IMR-90 (cell line): ENCODE measurements at places on chromosomes 13 and 19. TPM values are rescaled to one million over a fixed set of nuclear protein-coding genes. Genes with fewer than 3 reads are reported as not detected.

DNA sequence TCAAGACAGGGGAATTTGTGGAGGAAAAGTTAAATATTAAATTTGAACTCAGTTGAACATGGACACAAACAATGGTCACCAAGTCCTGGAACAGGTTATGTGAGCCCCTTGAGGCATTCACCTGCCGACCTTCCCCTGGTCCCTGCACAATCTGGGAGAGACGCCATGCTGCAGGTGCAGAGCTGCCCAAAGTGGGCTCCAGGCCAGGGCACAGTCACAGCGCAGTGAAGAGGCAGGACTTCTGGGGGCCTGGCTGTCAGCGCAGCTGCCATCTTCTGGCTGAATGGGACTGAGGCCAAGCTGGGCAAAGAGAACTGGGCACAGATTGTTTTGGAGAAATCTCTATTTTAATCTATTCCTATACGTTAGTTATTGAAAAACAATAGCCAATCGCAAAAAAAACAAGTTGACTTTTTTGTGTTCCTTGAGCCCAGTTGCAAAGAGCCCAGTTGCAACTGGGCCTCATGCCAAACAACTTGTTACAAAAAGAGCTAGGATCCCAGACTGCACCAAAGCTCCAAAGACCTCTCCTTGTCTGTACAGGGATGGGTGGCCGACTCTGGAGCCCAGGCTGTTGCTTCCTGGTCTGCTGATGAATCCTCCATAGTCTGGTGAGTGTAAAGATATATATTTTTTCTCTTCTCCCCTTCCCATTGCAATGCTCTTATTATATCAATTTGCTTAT is 1.2 kb upstream of the ZNF626 start:
- DNase-seq, result no peak

- DNase-seq, result peak; percentile 38
Measured at GRCh38 chr13:100694722-100695508, 20.3 kb upstream of the TMTC4 start.

DNA sequence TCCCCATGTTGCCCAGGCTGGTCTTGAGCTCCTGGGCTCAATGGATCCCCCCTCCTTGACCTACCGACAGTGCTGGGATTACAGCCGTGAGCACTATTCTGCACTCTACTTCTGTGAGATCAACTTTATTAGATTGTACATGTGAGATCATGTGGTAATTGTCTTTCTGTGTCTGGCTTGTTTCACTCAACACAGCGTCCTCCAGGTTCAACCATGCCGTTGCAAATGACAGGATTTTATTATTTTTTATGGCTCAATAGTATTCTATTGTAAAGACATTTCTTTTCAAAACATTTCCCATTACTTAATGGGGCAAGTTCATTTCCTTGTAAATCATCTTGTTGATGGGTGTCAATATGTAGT is 1.5 kb upstream of the OBI1 start:
- no peak for DNase-seq

GRCh38 chr19:34838248-34838647 is 65.2 kb upstream of the ZNF599 start:
- DNase-seq, result no peak

- DNase-seq, result no peak
Measured at GRCh38 chr19:15463861-15464371, 428 bp downstream of the RASAL3 start.

DNA sequence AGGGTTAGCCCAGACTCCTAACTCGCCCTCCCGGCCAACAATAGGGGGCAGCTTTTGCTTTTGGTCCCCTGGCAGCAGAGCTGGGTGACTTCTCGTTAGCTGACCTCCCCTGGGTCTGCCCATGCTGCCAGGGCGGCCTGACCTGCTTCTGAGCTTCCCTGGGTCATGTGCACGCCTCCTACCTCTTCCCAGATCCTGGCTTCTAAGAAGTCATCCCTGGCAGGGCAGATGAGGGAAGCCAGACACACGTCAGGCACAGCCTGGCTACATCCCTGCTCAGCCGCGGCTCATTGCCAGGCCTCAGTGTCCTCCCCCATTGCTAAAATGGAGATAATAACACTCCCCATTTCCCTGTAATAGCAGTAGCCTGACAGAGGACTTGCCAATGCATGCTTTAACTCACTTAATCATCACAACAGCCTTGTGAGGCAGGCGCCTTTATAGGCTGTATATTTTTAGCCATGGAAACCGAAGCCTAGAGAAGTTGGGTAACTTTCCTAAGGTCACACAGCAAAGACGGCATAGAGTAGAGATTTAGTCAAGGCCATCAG is 2.1 kb downstream of the KCNK6 start:
- peak; percentile 27 for DNase-seq

GRCh38 chr13:94994506-94994905 is 282.2 kb upstream of the SOX21 start:
- DNase-seq, result no peak

The CCDC194 gene
- not detected in 2 replicates for total RNA-seq

The ADM5 gene
- 0.18 and 0.28 TPM in 2 replicates for total RNA-seq

- DNase-seq, result no peak
Measured at GRCh38 chr13:74847966-74848365, 634.0 kb downstream of the TBC1D4 start.

The WDR87 gene
- total RNA-seq, result not detected in 2 replicates

- no peak for DNase-seq
Measured at GRCh38 chr19:14174883-14175282, 31.1 kb downstream of the ADGRL1 start.

DNA sequence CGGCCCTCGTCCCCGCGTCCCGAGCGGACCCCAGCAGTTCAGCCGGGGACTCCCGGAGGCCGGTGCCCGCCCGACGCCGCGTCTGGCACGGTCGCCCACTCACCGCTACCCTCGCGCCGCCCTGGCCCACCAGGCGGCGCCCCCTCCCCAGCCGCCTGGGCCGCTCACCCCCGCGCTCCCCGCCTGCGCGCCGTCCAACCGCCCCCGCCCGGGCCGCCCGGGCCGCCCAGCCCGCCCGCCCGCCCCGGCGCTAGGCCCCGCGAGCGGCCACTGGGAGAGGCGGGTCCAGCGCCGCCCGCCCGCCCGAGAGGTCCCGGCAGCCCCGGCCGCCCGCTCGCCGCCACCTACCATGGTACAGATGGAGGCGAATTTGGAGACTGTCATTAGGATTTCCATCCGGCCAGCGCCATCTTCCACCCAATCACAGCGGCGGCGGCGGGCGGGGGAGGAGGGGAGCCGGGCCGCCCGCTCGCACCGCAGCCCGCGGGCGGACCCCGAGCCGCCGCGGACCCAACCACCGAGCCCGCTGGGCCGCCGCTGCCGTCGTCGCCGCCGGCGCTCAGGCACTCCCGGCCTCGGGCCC is at the start of gene USP12:
USP12 (minus strand) TSS at position 568 of the 583 bp plus-strand sequence; CDS start at position 396, 172 bp downstream.
- peak; percentile 22 for DNase-seq

- no peak for DNase-seq
Measured at GRCh38 chr19:29088761-29089160, 124.2 kb downstream of the UQCRFS1 start.

The EPSTI1 gene
- 0.90 and 1.1 TPM in 2 replicates for total RNA-seq

The WIZ gene
- total RNA-seq, result 0.90 and 1.1 TPM in 2 replicates

DNA sequence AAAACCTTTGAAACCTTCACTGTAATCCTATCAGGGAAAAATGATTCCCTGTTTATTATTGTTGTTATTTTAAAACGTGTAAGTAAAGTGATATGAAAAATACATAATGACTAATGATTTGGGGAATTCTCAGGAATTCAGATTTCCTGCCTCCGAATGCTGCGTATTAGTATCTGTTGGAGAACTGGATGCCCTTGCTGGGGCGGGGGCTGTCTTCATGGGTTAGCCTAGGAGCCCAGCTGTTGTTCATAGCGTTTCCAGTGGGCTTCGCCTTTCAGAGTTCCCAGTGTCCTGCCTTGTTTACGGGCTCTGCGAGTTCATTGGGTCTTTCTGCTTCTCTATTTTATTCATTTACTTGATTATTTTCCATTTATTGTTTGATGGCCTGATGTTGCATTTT is 18.4 kb downstream of the NAXD start:
- no peak for DNase-seq

DNA sequence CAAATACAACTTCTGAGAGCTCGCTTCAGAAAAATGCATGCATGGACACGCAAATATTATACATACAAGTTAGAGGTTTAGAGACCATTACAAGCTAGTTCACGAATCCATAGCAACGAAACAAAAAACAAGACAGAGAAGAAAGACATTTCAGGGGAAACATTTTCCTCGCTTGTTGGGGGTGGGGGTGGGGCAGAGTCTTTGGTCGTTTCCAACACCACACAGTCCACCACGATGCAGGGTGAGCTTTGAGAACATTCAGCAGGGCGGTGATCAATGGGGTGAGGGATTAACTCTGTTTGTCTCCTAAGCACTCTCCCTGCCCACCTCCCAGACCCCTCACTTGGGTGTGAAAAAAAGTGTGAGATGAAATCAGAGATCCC is 651 bp downstream of the OXGR1 start:
- DNase-seq, result no peak

The SULT2B1 gene
- not detected in 2 replicates for total RNA-seq

- DNase-seq, result no peak
Measured at GRCh38 chr19:56748378-56748777, 76.8 kb upstream of the ZNF835 start.

DNA sequence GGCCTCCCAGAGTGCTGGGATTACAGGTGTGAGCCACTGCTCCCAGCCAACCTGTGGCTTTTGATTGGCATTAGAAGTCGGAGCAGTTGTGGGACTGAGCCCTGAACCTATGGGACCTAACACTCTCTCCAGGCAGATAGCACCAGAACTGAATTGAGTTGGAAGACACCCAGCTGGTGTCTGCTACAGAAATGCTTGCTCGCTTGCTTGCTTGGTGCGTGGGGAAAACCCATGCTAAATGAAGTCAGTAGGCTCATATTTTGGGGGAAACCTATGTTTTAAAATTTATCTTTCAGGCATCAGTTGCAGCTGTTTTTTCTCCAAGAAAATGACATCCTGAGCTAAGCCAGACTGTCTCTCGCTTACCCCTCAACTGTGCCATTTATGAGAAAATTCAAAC is 158.5 kb upstream of the RFC3 start:
- no peak for DNase-seq

DNA sequence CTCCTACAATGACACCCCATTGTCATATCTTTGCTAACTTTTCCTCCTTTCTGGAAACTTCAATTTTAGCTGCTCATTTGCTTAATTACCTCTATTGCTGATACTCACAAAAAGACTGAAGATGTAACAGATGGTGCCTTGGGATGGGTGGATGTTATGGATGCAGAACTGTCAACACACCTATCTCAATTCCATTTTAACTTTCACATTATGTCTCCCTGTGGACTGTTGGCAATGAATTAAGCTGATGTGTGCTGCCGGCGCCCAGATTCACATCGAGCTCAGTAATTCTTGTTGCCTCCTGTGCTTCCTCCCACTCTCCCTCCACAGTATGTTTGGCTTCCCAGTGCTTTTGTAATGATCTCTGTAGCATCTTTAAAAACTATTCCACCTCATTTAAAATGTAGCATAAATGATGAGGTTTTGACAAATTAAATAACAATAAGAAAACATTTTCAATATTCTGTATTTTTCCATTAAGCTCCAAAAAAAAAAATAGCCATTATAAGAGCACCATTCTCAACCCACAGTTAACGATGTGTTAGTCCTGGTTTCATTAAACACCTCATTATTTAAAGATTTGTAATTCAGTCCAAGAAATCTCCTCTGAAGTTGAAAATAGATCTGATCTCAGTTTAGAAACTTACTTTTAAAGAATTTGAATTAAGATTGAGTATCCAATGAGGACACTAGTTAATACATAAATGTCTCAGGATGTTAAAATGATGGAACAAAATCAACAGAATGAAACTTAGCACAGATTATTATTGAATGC is 99.9 kb upstream of the FAM216B start:
- no peak for DNase-seq

The ZNF432 gene
- total RNA-seq, result 12.4 and 12.8 TPM in 2 replicates

- DNase-seq, result no peak
Measured at GRCh38 chr19:17755443-17755890, 4.2 kb downstream of the FCHO1 start.

GRCh38 chr13:76845865-76846264 is 40.3 kb downstream of the KCTD12 start:
- no peak for DNase-seq

- DNase-seq, result peak; percentile 44
Measured at GRCh38 chr19:38028913-38029510, 122.0 kb downstream of the SIPA1L3 start.

The TMEM238 gene
- not detected in 2 replicates for total RNA-seq
